ENCODE measurements at places on chromosomes 12 and 14.

- no peak for DNase-seq
Measured at GRCh38 chr12:63070709-63071108, 80.3 kb downstream of the AVPR1A start.

- DNase-seq = no peak
Measured at GRCh38 chr12:65364046-65364445, 85.6 kb downstream of the MSRB3 start.

GRCh38 chr14:61544448-61545330 is 150.6 kb upstream of the HIF1A start:
- no peak for DNase-seq

DNA sequence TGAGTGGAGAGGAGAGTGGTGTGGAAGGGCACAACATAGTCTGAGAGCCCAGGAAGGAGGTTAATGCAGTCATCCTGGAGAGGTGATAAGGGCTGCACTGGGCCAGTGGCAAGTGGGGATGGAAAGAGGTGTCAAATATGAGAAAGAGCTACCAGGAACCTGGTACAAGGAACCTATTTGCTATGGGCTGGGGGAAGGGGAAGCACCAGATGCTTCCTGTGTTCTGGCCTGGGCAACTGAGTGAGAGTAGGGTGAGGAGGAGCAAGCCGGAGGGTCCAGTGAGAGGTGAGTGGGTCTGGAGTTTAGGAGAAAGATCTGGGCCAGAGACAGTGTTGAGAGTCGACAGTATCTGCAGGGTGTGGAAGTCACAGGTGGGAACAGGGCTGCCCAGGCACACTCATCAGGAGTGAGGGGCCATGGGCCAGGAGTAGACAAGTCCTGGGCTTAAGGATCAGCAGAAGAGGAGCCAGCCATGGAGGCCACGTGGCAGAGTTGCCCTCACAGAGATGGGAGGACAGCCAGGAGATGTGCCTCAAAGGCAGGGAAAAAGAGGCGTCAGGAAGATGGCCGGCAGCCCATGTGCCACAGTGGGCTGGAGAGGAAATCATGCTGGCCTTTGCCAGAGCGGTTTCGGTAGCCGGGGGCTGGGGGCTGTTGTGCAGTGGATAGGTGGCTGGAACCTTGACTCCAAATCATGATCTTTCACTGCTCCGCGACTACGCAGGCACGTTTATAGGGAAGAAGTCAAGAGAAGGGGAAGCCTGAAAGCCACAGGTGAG is 2.9 kb upstream of the AQP6 start:
- no peak for DNase-seq

- DNase-seq = no peak
Measured at GRCh38 chr12:81128930-81129554, 51.2 kb downstream of the ACSS3 start.

DNA sequence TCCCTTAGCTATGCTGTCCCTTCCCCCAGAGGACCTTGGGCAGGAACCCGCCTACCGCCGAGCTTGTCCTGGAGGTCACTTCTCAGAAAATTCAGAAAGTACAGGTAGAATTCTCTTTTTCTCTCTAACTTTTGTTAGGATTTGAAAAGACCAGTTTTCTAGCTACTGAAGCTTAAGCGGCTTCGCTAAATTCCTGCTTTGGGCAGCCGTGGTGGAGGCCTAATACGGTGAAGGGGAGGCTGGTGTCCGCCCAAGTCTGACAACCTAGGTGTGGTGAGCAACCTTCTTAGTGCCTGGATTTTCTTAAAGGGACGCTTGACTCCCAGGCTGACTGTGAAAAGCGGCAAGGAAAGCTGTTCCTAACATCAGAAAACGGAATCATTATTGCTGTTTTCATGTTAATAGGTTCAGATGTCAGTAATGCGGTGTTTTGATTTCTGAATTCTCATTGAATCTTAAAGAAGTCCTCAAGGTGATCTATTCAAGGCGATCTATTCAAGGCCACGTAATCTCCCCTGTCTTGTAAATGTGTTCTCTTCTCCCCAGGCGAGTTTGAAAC is 835 bp downstream of the FGD4 start:
- no peak for DNase-seq

GRCh38 chr12:20507056-20507455 is 138.7 kb downstream of the PDE3A start:
- DNase-seq = no peak

- no peak for DNase-seq
Measured at GRCh38 chr14:33733721-33734120, 217.2 kb downstream of the EGLN3 start.

DNA sequence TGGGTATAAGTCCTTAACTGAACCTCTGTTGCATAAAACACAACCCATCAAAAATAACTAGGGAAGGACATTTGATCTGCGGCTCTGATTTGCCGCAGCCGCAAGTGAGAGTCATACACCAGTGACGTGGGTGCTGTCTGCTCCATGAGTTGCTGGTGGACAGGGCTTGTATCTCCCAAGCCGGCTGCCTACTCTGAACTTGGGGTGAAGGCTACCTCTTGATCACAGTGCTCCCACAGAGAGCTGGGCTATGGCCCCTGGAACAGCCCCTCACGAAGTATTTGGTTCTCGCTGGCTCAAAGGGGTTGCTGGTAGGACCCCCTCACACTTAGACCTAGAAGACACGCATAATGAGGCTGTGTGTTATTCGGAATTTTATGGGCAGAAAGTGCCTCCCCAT is 118.8 kb downstream of the TMEM132C start:
- no peak for DNase-seq

GRCh38 chr14:90924621-90925340 is 108.6 kb upstream of the TTC7B start:
- DNase-seq = no peak

DNA sequence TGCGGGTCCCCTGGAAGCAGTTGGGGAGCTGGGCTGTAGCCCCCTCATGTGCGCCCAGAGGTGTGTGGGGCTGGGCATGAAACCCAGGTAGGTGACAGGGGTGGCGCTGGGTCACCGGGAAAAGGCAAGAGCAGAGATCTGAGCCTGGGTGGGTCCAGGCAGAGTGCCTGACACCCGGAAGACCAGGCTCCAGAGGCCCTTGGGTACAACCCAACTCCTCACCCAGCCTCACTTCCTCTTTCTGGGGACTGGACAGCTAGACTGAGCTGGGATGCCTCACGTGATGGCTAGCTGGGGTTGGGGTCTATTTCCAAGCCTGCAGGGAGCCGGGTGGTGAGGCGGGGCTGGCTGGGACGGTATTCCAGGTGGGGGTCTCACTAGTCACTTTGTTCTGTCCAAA is 16.3 kb upstream of the CYP46A1 start:
- DNase-seq = no peak

- DNase-seq = no peak
Measured at GRCh38 chr14:73311708-73312030, 74.4 kb downstream of the PAPLN start.

GRCh38 chr14:71056168-71056567 is 148.9 kb downstream of the PCNX1 start:
- no peak for DNase-seq

GRCh38 chr14:55131370-55132137 is 2.5 kb downstream of the LGALS3 start:
- DNase-seq = no peak

DNA sequence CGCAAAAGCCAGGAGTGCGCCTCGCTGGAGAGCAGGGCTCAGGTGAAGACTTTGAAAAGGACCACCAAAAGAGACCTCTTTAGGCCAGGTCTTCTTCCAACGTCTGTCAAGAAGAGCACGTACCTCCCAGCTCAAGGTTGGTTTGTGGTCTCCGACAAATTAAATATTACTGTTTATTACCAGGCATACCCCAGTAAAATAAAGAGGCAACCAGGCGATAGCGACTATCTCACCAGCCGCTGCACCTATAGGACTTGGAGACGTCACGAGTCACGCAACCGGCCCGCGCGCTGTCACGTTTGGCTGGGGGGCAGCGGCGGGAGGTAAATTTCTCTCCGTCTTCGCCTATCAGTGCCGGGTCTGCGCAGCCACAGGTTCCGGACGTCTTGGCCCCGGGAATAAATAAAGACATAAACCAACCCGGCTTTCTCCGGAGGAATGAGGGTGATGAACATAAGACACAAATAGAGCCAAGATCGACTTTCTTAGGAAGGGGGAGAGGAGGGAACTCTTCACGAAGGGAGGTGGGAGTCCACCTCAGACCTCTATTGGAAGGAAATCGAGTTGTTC is 2.0 kb upstream of the TBX5 start:
- DNase-seq = no peak

- no peak for DNase-seq
Measured at GRCh38 chr12:3228552-3228951, 151.4 kb downstream of the TSPAN9 start.

DNA sequence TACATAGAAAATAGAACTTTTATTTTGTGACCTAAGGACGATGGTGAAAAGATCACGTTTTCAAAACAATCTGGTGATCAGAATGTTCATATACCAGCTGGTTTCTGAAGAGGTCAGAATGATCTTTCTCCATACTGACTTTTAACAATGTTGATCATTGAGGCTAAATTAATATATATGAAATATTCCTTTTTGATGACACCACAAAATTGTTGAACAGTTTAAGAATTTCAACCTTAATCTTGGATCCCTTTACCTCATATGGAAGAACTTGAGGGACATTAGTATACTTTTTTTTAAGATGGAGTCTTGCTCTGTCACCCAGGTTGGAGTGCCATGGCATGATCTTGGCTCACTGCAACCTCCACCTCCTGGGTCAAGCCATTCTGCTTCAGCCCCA is 2.8 kb upstream of the REP15 start:
- DNase-seq = no peak

DNA sequence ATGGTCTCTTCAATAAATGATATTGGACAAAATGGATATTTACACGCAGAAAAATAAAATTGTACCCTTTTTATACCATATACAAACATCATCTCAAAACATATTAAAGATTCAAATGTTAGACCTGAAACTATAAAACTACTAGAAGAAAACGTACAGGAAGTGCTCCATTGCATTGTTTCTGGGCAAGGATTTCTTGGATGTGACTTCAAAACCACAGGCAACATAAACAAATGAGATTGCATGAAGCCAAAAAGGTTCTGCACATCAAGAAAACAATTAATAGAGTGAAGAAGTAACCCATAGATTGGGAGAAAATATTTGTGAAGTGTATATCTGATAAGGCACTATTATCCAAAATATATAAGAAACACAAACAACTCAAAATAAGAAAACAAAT is 812.4 kb downstream of the NRXN3 start:
- DNase-seq = no peak

- DNase-seq = no peak
Measured at GRCh38 chr12:52697058-52697582, 6.2 kb downstream of the KRT77 start.

GRCh38 chr12:102629262-102629888 is 149.0 kb upstream of the IGF1 start:
- no peak for DNase-seq

DNA sequence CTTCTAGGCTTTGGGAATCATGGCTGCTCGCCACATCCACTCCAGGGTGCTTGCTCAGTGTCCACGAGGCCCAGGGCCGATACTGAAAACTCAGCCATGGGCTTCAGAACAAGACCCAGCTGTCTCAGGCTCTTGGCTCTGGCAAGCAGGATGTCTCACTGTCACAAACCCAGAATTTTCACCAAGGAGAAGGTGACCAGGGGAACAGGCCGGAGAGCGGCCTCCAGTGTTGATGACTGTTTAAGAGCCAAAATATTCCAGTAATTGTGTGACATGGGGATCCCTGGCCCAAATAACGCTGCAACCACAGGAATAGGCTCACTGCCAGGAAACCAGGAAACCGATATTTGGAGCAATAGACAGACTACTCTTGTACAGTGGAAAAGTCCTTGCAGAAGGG is 9.8 kb upstream of the SERPINA5 start:
- no peak for DNase-seq

GRCh38 chr12:67692966-67693365 is 44.4 kb downstream of the DYRK2 start:
- no peak for DNase-seq

- no peak for DNase-seq
Measured at GRCh38 chr14:81855007-81855406, 321.4 kb upstream of the SEL1L start.

GRCh38 chr12:122669397-122670070 is 33.6 kb downstream of the HCAR2 start:
- DNase-seq = no peak

GRCh38 chr12:12744546-12745305 is 27.6 kb downstream of the CDKN1B start:
- no peak for DNase-seq

DNA sequence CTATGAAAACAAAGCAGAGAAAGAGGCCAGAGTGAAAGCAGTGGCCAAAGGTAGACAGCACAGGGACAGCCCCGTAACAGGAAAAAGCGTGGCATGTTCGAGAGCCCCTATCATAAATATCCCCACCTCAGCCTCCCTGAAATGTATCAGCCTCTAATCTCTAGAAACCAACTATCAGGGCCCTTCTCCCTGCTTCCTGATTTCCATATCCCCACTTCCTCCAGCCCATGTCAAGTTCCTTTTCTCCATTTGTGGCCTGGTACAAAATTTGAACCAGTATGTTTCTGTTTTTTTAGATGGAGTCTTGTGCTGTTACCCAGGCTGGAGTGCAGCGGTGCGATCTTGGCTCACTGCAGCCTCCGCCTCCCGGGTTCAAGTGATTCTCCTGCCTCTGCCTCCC is 16.9 kb downstream of the DEPDC4 start:
- no peak for DNase-seq

- DNase-seq = no peak
Measured at GRCh38 chr14:105281371-105282097, 19.3 kb downstream of the BRF1 start.

- no peak for DNase-seq
Measured at GRCh38 chr12:25056011-25056410, 107.1 kb upstream of the BCAT1 start.

GRCh38 chr12:99553461-99553860 is 94.1 kb upstream of the GARIN6 start:
- DNase-seq = no peak

DNA sequence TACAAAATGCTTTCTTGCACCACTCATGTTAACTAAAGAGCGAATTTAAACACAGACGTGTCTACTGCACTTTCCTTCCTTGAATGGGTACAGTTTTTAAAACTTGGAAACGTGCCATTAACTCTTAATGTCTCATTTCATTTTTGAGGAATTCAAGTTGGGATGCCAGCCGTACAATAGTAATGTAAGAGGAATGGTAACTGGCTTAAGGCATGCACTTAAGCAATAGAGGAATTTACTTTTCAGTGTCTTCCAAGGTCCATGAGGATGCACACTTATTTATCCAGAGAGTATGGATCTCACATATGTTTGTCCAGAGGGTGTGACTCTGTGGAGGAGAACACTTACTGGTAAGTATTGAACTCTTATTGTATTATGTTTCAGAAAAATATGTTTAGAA is 52.9 kb downstream of the PPP4R4 start:
- DNase-seq = no peak

- DNase-seq = no peak
Measured at GRCh38 chr14:23380197-23380914, 3.5 kb downstream of the CMTM5 start.

GRCh38 chr12:129776977-129777667 is 126.7 kb downstream of the TMEM132D start:
- no peak for DNase-seq

Measured in activated T-helper 1 cell treated with Interleukin-2 at 50 U/mL for 16 hours (primary cell).